CD4-positive, alpha-beta T cell treated with Interleukin-6 for 4 hours (primary cell): ENCODE measurements at places on chromosomes 7 and 10.

DNA sequence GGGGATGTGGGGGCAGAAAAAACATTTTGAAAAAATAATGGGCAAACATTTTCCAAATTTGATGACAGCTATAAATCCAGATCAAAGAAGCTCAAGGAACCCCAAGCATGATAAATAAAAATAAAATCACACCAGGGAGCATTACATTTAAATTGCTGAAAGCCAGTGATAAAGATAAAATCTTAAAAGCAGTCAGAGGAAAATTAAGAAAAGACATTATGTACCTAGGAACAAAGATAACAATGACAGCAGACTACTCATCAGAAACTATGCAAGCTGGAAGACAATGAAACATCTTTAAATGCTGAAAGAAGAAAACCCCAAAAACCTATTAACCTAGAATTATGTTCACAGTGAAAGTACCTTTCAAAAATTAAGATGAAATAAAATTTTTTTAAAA, 23.3 kb downstream of the NEUROG3 start:
- no peak for DNase-seq

DNA sequence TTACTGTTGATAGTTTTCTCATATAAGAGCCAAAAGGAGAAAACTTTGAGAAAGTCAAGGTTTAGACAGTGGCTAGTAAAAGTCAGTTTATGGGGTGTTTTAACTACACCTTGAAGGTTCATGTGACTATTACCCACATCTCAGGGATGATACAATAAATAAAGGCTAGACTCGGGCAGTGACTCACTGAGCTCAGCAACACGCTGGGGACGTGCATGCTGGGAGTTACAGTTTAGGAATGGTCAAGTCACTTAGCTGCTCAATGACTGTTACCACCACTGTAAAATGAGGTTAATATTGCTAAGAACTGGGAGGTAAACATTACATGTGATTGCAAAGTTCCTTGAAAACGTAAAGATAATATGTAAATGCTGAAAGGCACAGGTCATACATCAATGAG, 1254.4 kb upstream of the PHF14 start:
- no peak for DNase-seq

DNA sequence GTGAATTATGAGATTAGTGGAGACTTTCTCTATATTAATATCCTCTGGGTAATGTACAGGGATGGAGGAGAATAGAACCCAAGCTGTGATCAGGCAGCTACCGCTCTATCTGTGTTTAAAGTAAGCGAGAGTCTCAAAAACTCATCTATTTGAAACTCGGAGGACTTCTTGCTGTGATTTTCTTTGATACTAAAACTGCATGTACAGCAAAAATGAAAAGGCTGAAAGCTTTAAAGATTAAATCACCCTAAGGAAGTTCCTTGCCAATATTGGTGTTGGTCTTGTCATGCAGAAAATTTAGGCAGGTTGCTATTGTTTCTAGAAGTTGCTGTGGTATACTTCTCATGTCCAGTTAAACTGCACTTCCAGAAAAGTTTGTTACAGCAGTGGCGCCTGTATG, 110.8 kb downstream of the DNAH11 start:
- no peak for DNase-seq

GRCh38 chr10:7432884-7433726, 22.3 kb upstream of the SFMBT2 start:
- DNase-seq, result no peak

DNA sequence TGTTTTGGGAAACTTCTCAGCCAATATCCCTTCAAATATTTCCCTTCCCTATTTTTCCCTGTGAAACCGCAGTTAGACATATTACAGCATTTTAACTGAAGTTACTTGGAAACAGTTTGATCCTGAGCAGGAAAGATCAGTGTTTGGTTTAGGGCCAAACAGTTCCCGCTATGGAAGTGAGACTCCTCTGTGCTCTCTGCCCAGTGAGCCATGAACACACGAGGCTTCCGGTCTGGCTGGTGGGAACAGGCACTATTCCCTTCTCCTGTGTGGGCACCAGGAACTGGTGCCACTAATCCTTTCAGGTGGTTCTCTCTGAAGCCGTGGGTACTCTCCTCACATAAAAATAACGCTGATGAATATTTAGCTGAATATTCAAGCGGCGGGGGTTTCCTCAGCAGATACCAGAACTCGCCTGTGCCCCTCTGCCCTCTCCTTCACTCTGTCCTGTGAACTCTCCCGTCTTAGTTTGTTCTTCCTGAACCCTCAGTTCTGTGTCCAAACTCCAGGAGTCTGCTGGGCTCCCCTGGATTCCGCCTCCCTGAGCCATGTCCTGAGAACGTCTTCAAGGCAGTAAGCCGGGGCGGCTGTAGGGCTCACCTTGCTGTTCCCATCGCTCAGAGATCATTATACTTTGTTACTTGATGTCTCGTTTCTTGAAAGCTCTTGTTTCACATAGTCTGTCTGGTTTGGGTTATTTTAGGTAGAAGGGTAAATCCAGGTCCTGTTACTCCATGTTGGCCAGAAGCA, 25.7 kb downstream of the FOXL3 start:
- DNase-seq, result no peak

DNA sequence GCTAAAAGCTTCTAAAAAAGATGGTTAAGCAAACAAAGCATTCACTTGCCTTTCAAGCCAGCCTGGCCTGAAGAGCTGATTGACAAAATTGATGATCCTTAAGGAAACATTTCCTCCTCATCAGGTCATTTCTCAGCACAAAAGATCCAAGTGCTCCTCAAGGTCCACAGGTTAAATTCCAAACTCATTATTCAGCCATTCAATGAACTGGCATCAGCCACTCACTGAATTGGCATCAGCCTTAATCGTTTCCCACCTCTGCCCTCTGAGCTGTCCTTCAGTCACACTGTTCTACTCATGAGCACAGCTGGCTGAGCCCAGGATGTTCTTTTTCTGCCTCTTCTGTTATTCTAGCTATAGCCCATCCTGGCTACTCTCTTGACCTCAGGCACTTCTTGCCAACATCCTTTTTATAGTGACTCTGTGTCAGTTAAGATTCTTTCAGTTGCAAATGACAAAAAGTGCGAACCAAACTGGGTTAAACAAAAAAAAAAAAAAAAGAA, 147.5 kb downstream of the RAB11FIP2 start:
- DNase-seq, result no peak

DNA sequence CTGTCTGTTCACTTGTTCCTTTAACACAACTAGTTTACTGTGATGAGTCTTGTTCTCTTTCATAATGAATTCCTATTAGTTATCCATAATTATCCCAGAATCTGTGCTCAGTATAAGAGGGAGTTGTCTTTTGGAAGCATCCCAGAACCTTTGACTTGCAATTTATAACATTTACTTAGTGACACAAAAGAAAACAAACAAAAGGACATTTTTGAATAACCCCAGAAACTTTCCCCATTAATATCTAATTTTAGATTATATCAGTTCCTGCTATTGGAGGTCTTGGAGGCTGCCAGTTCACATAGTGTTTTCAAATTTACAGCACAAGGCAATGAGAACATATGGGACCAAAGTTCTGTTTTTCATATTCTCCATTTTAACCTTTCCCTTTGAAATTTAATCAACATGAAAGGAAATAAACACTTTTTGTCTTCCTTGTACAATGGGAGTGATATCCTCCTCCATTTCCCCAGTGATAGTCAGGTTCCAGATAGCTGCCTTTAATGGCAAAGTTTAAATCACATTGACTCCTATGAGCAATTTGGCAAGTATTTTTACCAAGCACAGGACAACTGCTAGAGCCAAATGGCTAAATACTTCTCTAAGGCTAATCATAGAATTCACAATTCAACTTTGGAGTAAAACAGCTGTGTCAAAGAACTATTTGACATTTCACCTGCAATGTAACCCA, 37.1 kb upstream of the GNAT3 start:
- no peak for DNase-seq

GRCh38 chr10:14705548-14706230, 69.0 kb downstream of the FAM107B start:
- DNase-seq, result no peak

- no peak for DNase-seq
Observed at GRCh38 chr7:3436746-3437145, 135.7 kb downstream of the SDK1 start.

GRCh38 chr10:47441938-47442337, 42.0 kb downstream of the ANXA8 start:
- DNase-seq, result no peak

DNA sequence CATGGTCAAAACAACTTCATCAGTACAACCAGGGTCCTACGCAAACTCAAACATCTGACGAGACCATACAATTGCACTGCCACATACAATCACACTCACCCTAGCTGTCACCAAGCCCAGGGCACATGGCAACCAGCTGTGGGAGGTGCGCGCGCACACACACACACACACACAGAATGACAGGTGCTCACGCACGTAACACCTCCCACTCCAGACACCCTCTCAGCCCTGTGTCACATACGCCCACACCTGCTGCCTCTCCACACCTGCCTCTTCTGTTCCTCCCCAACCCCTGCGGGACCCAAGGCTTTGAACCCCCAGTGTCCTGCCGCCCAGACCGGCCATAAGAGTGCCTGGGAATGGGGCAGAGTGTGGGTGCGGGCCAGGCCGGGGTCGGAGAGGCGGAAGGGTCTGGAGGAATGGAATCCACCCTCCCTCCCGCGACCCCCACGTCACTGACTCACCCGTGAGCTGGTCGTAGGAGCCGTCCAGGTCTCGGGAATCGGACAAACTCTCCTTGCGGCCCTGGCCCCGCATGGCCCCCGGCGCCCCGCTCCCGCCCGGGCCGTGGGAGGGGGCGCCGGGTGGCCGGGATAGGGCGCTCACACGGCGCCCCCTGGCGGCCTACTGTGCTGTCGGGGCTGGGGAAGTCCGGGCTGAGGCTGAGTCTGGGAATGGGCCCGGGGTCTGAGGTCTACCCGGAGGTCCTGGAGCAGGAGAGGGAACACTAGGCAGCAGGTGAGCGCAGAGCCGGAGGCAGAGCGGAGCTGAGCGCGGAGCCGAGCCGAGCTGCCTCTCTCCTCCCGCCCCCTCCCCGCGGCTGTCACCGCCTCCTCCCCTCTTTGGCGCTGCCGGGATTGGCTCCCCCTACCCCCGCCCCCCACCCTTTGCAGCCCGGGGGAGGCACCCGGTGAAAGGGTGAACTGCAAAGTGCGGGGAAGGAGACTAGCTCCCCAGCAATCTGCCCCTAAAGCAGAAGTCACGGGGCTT, at the start of gene KCNIP2:
TSS of gene KCNIP2 (minus strand) at position 769 of the 990 bp plus-strand sequence. CDS start at position 537, 232 bp downstream.
- DNase-seq, result peak; percentile 74

DNA sequence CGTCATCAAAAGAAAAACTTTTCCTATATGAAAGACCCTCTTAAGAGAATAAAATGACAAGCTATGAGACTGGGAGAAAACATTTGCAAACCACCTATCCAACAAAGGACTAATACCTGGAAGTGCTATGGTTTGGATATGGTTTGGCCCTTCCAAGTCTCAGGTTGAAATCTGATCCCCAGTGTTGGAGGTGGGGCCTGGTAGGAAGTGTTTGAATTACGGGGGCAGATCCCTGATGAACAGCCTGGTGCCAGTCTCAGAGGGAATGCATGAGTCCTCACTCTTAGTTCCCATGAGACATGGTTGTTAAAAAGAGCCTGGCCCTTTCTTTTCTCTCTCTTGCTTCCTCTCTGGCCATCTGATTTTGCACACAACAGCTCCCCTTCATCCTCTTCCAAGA, 6.3 kb downstream of the ALDH18A1 start:
- no peak for DNase-seq

GRCh38 chr10:15485684-15486316, 114.7 kb upstream of the FAM171A1 start:
- no peak for DNase-seq

GRCh38 chr10:131575877-131576276, 264.4 kb upstream of the TCERG1L start:
- DNase-seq, result no peak

GRCh38 chr10:130353928-130354572, 217.9 kb downstream of the GLRX3 start:
- DNase-seq, result no peak

DNA sequence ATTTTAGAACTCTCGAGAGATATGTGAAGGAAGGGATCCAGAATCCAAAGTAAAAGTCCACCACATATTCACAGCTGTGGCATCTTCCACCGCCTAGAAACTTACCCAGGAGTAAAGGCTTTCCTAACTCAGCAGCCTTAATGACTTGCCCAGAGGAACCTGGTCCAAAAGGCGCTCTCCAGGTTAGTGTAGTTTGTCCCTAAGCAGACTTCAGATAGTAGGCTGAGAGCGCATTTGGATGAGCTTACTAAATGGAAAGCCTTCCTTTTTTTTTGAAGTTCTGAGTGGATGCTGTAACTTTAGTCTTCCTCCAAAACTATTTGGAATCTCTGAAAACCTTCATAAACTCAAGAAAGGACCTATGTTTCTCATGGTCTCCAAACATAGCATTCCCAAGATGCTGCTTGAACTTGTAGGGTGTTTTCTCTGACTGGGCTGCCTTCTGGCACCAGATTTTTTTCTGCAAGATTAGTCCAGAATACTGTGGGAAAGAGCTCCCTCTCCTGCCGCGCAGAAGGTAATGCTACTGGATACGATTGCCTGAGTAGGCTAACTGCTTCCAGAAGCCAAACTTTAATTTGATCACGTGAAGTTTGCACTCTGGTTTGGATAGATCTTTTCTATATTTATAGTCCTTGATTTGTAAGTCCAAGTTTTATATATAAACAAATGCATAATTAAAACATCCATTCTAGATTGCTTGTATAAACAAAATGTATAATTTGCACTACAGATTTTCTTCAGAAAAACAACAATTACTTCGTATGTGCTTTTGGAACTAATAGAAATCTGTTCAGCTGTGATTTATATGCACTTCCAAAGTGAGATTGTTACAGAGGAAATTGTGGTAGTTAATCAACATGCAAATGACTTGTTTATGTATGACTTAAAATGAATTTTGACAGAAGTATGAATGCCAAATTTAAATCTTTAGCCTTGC, 19.6 kb upstream of the GPR37 start:
- no peak for DNase-seq

DNA sequence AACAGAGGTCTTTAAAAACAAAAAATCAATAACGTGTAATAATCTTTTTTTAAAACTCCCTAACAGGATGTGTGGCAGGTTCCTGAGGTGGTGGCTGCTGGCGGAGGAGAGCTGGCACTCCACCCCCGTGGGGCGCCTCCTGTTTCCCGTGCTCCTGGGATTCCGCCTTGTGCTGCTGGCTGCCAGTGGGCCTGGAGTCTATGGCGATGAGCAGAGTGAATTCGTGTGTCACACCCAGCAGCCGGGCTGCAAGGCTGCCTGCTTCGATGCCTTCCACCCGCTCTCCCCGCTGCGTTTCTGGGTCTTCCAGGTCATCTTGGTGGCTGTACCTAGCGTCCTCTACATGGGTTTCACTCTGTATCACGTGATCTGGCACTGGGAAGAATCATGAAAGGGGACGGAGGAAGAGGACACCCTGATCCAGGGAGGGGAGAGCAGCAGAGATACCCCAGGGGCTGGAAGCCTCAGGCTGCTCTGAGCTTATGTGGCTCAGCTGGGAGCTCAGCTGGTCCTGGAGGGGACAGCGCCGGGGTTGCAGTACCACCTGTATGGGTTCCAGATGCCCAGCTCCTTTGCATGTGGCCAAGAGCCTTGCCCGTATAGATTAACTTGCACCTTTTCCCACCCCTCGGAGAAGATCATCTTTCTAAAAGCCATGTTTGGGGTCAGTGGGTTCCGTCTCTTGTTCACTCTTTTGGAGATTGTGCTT, 16.7 kb upstream of the AZGP1 start:
- DNase-seq, result no peak
